ENCODE measurements at places on chromosomes 1 and 21. TPM values are rescaled to one million over a fixed set of nuclear protein-coding genes. Genes with fewer than 3 reads are reported as not detected.
A peak's percentile ranks its signal among the peaks of the same experiment; 100 is the strongest.

GRCh38 chr1:115807723-115808122 lies 33.2 kb downstream of the NHLH2 start:
- peak; percentile 56 for DNase-seq

GRCh38 chr1:161827786-161828185 lies 61.7 kb downstream of the ATF6 start:
- DNase-seq: no peak

- DNase-seq: no peak
Observed at GRCh38 chr21:16040601-16041000, 310.8 kb downstream of the USP25 start.

The CCDC185 gene
- not detected for total RNA-seq

DNA sequence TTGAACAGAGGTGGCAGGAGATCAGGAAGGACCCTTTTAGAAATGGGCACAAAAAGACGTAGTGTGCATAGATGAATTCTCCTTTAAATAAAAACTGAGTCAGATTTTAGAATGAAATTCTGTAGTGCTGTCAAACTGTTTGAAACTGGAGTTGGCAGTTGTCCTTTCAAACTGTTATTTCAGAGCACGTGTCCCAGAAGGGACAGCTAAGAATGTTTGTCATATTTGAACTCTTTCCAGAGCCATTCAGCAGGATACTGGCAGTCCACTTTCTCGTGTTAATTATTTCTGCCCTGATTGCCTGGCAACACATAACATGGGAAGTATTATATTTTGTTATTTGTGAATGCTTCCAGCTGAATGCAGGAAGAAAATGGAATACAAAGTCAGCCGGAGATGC lies 212.3 kb upstream of the DPYD start:
- DNase-seq: no peak

- DNase-seq: no peak
Observed at GRCh38 chr1:236516929-236517704, 6.7 kb upstream of the LGALS8 start.

All from NCI-H460 (cell line).